ENCODE measurements at places on chromosomes 12 and 14. TPM values are rescaled to one million over a fixed set of nuclear protein-coding genes. Genes with fewer than 3 reads are reported as not detected.

The TDRD9 gene
- total RNA-seq, result 0.10 TPM

DNA sequence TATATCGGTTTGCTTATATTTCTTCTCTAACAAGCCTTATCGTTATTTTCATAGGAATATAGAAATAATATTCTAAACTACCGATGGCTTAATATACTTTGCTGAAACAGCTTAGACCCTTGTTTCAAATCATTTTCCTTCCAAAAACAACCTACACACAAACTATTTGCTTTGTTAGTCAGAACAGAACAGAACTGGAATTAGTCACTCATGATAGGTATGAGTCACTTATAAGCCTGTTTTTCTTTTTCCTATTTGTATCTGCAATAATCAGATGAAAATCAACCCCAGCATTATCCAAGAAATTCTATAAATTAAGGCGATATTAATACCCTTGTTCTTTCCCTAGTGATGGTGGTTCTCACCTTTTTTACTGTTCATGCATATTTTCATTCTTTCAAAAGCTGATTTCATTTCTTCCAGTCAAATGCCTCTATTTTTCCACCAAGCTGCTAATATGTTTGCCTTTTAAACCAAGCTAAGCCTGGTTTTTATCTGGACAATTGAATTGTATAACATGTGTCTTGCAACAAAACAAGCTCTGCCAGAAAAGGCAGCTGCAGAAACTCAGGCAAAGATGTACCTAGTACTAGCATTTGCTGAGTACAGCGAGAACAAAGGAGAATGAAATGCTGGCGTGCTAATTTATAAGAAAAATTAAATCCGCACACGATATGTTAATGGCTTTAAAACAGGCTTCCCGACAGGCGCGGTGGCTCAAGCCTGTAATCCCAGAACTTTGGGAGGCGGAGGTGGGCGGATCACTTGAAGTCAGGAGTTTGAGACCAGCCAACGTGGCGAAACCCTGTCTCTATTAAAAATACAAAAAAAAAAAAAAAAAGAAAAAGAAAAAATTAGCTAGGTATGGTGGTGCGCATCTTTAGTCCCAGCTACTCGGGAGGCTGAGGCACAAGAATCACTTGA lies 1418.2 kb downstream of the AACS start:
- DNase-seq, result no peak

DNA sequence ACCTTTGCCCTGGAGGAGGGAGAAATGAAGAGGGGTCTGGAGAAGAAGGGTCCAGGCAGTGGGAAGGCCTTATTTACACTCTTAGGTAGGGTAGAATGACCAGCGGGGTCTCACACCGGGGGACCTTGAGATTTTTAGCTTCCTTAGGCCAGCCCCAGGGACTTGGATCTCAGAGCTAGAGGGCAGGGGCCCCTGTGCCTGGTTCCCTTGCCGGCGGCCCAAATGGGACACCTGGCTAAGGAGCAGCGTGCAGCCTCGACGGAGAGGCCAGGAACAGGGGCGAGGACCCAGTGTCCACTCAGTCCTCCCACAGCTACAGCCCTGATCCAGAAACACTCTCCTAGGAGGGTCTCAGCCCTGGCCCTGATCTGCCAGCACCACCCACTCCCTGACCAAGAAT lies 41.8 kb downstream of the DIO3 start:
- DNase-seq, result no peak

- DNase-seq, result no peak
These were observed 12.2 kb downstream of the CLMN start for GRCh38 chr14:95307402-95308041.

GRCh38 chr12:108784270-108784669 lies 53.0 kb upstream of the CORO1C start:
- DNase-seq, result no peak

The BDKRB1 gene
- not detected for total RNA-seq

- peak; percentile 85 for DNase-seq
These were observed 61.5 kb upstream of the PTGR2 start for GRCh38 chr14:73789989-73790581.

GRCh38 chr12:72658615-72659014 lies 386.4 kb downstream of the TRHDE start:
- DNase-seq, result no peak

GRCh38 chr12:124601706-124602105 lies 34.3 kb upstream of the NCOR2 start:
- DNase-seq, result no peak

- no peak for DNase-seq
These were observed 2.8 kb downstream of the GPR19 start for GRCh38 chr12:12693111-12693671.

DNA sequence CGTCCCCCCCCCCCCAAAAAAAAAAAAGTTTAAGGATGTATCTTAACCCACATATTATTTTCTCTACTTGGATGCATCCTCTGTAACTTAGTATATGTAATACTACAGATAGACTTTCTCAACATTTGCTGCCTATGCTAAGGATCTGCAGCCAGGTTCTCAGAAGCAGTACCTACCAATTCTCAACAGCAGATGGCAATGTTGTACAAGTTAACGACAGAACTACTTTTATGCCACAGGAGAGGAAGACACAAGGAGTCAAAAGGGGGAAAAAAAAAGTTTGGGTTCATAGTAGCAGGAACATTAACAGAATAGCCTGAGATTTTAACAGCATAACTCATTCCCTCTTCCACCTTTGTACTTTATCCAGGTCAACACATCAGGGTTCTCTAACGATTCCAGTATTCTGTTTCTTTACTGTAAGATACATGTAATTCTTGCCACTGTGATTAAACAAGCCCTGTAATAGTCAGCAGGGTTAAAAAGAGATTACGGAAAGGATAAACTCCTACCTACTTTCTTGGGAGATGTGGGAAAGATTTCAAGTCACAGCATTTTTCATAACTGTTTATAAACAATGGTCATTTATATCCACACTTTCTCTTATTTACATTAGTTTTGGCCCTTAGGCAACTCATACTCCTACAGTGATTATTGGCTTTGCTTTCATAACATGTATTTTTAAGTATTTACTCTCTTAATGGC lies 5.7 kb upstream of the NEK9 start:
- peak; percentile 74 for DNase-seq

- DNase-seq, result no peak
These were observed 2.1 kb downstream of the WDR20 start for GRCh38 chr14:102141797-102142196.

- DNase-seq, result no peak
These were observed 534.2 kb downstream of the LRFN5 start for GRCh38 chr14:42140831-42141279.

The LHX5 gene
- not detected for total RNA-seq

DNA sequence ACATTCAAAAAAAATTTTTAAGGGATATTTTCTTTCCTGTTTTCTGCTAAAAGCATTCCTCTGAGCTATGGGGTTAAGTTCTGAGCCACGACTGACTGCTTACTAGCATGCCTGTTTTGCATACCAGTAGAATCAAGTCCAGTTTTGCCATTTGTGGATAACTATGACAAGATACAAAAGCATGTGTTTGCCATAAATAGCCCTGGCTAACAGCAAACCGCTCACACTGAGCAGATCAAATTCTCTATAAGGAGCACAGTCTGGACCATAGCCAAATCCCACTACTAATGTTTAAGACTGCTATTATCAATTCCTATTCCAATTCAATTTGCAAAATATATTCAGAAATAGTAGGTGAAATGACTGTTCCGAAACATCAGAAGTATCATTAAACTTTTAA lies 3.2 kb downstream of the CFL2 start:
- DNase-seq, result no peak

- DNase-seq, result no peak
These were observed 125.8 kb downstream of the VRK1 start for GRCh38 chr14:96922986-96923385.

The CHGA gene
- total RNA-seq, result 0.29 TPM

GRCh38 chr12:29152981-29153630 lies 4.0 kb downstream of the FAR2 start:
- no peak for DNase-seq
